Activated CD4-positive, CD25-positive, alpha-beta regulatory T cell treated with anti-CD3 and anti-CD28 coated beads, Interleukin-2, amount 50 U/mL, for 72 hours (primary cell): ENCODE measurements at places on chromosomes 12 and 14.

GRCh38 chr14:23009939-23010726, at the start of gene C14orf93:
Gene C14orf93 (minus strand): TSS chr14:23010143. CDS start chr14:22999023, 11,120 bp downstream.
- DNase-seq, result peak; percentile 83

DNA sequence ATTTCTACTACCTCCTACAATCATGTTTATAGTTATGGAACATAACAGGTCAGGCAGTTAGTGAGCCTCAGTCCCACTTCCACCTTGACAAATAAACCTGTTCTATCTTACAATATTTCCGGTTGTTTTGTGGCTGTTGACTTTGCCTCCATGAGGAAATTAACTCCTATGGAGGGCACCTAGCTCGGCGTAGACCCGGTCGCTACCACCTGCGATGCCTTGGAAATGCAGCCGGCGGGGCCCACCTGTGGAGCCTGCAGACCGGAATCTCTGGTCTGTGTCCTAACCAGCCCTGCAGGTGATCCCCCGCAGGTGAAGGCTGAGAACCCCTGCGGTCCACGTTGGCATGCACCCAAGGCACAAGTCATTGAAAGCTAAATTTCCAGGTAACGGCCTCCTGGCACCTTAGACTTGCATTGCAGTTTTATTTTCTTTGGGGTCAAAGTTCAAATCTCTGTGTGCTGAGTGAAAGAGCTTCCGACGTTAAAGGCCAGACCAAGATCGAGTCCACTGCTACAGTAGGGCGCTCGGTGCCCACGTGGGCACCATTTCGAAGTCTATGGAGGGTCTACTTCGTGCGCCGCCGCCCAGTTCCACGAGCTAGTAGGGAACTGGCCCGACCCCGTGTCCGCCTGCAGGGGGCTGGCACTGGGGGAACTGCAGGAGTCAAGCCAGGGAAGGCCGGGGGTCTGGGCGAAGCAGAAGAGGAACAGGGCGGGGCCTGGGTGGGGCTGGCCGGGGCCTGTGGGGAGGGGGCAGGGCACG, 782 bp upstream of the PIWIL1 start:
- no peak for DNase-seq

GRCh38 chr12:51449580-51450246, 25.1 kb downstream of the SLC4A8 start:
- no peak for DNase-seq

DNA sequence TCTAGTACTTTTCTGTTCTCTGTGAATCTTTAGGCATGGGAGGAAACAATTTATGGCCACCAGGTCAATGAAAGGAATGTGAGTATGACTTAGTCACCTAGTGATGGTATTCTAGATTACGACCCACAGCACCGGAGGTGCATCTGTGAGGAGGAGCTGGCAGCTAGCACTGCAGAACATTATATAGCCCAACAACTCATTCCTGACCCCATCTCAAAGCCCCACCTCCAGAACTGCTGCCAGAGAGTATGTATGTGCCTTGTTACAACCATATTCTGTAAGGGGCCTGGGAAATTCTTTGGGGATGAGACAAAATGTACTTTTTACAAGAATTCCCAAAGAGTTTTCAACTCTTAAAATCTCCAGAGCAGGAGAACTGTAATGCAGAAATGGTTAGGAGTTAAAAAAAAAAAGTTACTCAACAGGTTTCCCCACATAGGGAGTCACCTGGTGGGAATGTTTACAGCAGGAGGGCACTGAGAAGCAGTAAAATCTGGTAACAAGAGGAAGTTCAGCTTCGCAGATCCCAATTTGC, 34.9 kb upstream of the CERS5 start:
- DNase-seq, result no peak

DNA sequence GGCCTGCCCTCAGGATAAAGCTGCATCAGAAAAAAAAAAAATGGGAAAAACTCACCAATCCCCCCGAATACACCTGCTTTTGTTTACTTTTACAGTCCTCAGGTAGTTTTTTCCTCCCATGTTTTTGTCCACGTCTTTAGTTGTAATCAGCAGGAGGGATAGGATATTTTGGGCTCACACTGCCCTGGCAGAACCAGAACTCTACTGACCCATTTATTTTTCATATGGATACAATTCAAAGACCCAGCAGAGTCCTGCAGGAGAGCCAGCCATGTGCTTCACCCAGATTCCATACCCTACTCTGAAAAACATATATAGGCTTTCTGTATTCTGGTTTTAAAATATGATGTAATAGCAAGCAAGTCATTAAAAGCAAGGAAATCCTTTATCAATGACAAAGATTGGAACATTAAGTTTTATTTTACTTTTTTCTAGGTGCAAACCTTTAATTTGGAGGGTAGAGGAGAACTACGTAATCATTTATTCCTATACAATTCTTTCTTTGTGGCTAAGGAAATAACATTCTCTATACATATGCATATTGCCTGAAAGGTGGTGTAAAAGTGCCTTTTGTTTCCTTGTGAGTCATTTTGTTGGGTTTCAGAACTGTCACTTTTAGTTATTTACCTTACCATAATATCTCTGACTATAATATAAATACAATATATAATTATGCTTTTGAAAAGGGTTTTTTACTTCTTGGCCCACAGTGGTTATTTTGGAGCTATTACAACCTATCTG, 19.1 kb downstream of the DACT1 start:
- no peak for DNase-seq

- DNase-seq, result no peak
Measured at GRCh38 chr12:27627123-27627852, 69.0 kb upstream of the REP15 start.

- no peak for DNase-seq
Measured at GRCh38 chr12:14613718-14614117, 46.0 kb upstream of the PLBD1 start.

DNA sequence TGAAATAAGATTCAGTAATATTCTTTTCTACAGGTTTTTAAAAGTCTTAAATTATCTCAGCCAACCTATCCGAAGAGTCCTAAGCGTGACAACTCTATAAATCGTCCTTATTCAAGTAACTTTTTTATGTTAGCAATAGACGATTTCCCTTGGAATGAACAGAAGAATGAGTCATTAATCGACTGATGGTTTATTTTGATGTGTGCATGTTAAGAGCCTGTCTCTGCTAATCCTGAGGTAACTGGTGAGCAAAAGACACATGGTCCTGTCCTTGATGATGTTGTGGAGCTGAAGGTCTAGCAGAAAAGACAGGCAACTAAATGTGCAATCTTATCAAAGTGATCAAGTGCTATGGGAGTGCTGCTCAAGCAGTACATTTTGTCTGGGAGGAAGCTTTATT, 80.4 kb downstream of the DAAM1 start:
- no peak for DNase-seq

DNA sequence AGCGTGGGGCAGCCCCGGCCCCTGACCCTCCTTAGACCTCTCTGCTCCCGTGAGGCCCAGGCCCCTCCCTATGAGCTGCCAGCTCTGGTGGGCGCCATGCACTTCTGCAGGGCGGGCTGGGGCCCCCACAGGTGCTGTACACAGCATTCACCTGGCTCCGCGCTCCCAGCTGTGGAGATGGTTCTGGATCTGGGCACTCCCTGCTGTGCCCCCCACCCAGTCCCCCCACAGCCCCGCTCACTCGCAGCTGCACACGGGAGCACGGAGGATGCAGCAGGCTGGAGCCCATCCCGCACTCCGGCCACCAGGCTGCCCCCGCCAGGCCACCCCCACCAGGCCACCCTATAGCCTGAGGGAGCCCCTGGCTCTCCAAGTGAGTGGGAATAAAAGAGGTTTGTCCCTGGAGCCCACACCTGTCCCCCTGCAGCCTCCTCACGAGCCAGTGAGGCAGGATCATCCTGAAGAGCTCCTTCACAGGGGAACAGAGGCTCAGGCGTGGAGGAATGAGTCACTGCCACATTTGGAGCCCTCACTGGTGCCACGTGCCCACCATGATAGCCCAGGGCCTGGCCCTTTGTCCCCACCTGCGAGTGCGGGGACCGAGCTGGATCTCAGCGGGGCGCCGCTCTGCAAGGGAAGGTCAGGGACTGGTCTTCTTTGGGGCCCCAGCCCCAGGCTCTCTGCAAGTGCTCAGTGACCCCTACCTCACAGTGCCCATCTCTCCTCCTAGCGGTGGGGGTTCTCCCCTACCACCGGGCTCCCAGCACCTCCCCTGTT, 1.9 kb downstream of the ADSS1 start:
- no peak for DNase-seq

DNA sequence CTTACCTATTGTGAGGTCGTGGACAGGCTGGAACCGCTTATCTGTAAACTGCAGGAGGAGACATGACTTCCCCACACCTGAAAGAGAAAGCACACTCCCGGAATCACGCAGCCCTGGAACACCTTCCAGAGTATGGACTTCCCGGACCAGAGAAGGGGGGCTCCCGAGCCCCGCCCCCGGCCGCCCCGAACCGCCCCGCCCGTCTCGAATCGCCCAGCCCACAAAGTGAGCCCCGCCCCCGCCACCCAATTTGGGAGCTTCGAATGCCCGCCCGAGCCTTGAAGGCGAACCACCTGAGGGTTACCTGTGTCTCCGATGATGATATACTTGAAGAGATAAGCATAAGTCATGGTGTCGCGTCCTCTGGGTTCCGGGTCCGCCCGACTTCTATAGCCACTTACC, 235 bp downstream of the RAB2B start:
- DNase-seq, result peak; percentile 72

- no peak for DNase-seq
Measured at GRCh38 chr12:24776861-24777260, 172.0 kb downstream of the BCAT1 start.

DNA sequence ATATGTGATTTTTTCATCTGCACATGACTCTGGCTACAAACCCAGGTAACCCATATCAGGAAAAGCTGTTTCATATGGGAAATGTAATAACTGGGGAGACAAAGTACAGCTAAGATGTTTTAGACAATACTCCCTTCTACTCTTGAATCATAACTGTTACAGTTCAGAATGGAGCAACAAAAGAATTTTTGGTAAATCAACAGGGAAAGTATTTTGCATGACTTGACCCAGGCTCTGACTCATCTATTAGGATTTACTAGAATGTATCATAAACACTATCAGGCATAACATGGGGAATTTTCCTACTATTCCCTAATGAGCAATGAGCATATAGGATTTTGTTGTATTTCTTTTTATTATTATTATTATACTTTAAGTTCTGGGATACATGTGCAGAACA, 553.0 kb downstream of the SLC16A7 start:
- DNase-seq, result no peak

GRCh38 chr14:29799464-29800095, 128.1 kb downstream of the PRKD1 start:
- no peak for DNase-seq

- no peak for DNase-seq
Measured at GRCh38 chr12:3961591-3961990, 88.4 kb upstream of the PARP11 start.

GRCh38 chr14:89826596-89826995, 127.9 kb downstream of the EFCAB11 start:
- DNase-seq, result no peak

- DNase-seq, result no peak
Measured at GRCh38 chr12:39620659-39621658, 1.4 kb upstream of the ABCD2 start.

DNA sequence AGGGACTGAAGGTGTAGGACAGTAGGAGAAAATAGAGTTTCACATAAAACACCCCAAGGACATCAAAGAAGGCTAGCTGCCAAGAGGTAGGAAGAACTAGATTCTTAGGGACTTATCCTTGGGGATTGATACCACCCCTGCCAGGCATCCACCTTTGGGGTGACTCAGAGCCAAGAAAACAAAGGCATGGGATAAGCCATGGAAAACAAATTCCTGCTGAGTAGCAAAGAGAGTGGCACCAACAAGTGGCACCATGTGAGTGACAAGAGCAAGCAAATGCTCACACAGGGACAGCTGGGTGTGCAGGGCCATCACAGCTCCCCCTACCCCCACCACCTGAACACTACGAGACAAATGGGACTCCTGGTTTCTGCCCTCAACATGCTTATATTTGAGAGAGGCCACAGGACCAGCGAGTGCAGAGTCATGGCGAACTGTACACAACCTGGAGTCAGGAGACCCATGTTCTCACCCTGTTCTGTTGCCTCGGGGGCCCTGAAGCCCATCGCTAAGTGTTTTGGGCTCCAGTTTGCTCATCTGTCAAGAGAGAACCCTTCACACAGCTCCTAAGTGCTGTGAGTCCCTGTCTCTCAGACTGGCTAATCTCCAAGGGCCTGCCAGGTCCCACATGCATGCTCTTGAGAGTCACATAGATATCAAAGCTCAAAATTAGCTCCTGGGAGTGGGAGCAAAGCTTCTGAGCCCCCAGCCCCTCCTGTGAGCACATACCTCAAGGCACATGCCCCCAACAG, 91.9 kb downstream of the DPF3 start:
- no peak for DNase-seq

DNA sequence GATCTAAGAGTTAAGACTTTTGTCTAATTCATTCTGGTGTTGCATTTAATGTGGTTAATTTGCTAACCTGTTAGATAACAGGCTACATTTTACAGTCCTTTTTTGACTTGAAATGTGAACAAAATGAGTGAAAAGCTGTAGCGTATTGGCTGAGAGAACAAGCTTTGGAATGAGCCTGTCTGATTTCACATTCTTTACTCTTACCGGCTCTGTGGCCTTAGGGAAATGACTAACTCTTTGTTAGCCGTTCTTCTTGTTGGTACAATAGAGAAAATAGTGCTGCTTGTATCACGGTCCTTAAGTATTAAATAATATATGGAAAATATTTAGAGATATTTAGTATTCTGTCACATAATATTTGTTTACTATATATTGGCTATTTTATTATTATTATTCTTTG, 1.9 kb downstream of the MNAT1 start:
- DNase-seq, result no peak

DNA sequence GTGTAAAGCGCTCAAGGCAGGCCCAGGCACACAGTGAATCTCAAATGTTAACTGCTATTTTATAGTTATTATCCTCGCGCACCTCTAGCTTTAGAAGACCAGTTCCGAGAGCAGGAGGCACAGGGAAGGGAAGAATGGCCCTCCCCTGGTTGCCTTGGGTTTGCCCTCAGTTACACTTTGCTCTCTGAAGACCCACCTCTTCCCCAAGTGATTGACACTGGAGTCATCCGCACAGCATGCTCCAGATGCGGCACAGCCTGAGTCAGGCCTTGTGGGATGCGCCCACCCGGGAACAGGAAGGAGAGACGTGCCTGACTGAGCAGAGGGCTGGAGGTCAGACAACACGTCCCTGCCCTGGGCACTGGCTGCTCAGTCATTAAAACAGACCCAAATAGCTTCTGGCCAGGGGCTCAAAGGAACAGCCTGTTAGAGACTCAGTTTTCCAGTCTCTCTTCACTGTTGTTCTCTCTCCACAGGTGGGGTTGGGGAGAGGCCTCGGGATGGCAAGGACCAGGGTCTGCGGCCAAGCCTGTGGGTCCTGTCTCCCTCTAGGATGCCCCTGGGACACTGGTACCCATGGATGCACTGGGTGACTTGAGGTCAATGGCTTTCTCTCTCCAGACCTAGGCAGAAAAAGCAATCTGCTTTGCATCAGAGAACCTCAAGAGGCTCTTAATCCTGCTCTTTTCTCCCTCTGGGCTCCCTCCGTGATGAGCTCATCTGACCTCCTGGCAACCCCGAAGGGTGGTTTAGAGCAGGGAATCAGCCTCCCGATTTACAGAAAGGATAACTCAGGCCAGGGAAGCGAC, 13.6 kb upstream of the MLXIP start:
- no peak for DNase-seq

GRCh38 chr14:76293221-76293620, 82.7 kb upstream of the ESRRB start:
- no peak for DNase-seq

- no peak for DNase-seq
Measured at GRCh38 chr14:105888784-105889665, 362.6 kb downstream of the TMEM121 start.
